ENCODE measurements at places on chromosomes 12 and 14.
A peak's percentile ranks its signal among the peaks of the same experiment; 100 is the strongest.

DNA sequence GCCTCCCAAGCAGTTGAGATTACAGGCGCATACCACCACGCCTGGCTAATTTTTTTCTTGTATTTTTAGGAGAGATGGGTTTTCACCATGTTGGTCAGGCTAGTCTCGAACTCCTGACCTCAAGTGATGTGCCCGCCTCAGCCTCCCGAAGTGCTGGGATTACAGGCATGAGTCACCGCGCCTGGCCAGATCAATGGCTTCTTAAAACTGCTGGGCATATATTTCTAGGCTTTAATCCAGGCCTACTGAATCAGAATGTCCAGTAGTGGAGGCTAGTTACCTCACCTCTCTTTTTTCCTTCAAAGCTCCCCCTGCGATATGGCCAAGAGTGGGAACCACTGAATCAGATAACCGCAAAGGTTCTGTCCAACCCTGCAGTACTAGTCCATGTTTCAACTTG lies 17.1 kb downstream of the POU6F1 start:
- DNase-seq: no peak

DNA sequence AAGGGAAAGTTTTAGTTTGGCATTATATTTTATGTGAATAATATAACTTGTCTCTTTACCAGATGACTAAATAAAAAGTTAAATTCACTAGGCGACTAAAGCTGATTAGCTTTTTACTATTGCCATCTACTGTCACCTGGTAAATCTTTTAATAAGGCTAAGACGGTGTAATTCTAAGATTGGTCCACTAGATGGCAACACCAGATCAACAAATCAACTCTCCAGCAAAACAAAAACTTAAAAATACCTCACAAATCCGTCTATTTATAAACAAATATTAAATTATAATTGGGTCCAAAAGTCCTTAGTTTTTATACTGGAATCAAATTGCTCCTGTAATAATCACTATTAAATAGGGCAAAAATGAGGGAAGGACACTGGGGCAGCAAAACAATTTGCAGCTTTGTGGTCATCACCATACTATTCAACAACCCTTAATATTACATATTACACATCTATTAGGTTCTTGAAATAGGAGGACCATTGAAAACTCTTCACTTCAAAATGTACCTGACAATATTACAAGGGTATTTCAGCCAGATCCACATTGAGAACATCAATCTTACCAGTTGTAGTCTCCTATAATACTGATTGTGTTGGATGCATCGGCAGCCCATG lies 47.9 kb downstream of the GALC start:
- DNase-seq: no peak

- no peak for DNase-seq
Measured at GRCh38 chr12:14387219-14387871, 21.9 kb downstream of the ATF7IP start.

- DNase-seq: no peak
Measured at GRCh38 chr12:91154131-91154530, 28.5 kb downstream of the DCN start.

GRCh38 chr14:68449561-68450181 lies 343.2 kb downstream of the ZFP36L1 start:
- no peak for DNase-seq

- no peak for DNase-seq
Measured at GRCh38 chr12:104419717-104420116, 37.0 kb upstream of the CHST11 start.

- peak; percentile 4 for DNase-seq
Measured at GRCh38 chr14:52961060-52961639, 10.3 kb upstream of the FERMT2 start.

- DNase-seq: no peak
Measured at GRCh38 chr12:125434936-125435443, 369.8 kb downstream of the AACS start.

- DNase-seq: no peak
Measured at GRCh38 chr12:32025906-32026305, 66.7 kb downstream of the RESF1 start.

GRCh38 chr12:7295529-7295928 lies 8.3 kb upstream of the ACSM4 start:
- no peak for DNase-seq

DNA sequence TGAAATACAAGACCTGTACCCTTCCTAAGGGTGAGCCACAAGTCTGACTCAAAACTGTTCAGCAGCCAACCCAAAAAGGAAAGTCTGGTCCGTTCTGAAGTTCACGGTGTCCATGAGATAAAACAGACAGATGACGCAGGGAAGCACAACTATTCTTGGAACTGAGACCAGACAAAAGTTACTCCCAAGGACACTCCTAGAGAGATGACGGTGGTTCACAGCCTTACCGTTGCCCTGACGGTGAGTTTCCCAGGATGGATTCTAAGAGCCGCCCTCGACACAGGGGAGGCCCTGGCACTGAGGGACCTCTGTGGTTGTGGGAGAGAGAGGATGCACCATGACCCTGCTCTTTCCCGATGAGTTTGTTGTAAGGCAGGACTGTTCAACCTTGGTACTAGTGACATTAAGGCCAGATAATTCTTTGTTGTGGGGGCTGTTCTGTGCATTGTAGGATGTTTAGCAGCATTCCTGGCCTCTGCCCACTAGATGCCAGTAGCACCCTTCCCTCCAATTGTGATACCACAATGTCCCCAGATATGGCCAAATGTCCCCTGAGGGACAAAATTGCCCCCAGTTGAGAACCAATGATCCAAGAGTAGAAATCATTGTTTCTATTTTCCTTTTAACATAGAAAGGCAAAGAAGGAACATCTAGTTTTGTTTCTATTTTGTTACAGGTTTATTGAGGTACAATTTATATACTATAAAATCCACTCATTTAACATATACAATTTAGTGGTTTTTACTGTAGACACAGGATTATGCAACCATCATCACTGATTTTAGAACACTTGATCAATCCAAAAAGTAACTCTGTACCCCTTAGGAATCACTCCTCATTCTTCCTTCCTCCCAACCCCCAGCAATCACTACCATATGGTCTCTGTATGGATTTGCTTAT lies 23.0 kb downstream of the OR10P1 start:
- no peak for DNase-seq

GRCh38 chr14:103558071-103558882 lies 4.2 kb downstream of the BAG5 start:
- no peak for DNase-seq

DNA sequence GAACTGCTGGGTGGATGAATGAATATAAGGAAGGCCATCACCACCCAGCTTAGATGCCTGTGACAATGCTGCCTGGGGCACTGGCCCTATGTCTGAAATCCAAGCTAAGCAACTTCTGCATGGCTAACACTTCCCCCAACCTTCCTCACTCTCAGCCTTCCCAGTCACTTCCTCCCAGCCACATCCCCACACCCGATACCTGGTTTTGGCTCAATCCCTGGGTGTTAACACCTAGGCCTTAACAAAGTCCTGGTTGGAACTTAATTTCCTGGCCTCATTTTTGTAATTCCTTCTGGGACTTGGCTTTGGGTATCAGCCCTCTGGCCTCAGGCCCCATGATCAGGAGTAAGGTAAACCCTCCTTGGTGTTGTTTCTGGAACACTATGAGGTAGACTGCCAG lies 110.0 kb downstream of the EFCAB11 start:
- no peak for DNase-seq

DNA sequence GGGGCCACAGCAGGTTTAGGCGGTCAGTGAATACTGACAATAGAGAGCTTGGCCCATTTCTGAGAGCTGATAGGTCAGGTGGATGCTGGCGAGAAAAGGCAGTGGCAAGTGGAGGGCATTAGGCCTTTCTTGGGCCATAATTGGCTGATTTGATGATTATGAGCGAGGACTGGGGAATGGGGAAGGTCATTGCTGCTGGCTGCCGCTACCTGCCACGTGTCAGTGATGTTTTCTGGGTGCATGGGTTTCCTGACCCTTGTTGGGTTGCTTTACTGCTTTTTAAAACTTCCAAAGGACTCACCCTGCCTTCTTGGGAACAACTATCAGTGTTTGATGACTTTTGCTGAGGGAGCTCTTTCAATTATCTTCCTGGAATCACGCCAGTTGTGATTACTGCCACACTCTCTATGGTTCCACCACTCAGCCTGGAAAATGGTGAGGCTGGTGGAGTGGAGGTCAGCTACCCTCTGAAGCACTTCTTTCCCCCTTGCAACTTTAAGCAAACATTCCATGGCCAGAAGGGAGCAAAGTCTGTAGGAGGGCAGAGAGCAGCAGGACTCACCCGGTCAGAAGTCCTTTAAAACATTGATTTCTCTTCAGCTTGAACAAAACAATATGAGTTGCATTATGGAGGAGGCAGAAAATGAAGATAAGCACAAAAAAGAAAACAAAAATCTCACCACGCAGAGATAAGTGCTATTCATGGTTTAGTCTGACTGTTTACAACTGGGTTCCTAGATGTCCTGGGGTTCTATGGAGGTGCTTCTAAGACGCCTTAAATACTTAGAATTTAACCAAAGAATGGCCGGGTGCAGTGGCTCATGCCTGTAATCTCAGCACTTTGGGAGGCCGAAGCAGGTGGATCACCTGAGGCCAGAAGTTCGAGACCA lies 12.1 kb upstream of the SLC10A1 start:
- DNase-seq: no peak

DNA sequence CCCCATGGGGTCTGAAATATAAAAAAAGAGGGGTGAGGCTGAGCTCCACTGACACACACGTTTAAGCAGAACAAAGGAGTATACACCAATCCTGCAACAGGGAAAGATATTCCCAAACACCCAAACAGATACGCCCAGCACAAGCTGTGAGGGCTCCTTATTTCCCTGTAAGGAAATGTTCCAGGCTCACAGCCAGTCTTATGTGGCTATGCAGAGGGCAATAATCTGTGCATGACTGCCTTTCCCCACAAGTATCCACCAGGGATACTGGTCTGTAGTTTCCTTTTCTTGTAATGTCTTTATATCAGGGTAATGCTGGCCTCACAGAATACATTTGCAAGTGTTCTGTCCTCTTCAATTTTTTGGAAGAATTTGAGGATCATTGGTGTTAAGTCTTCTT lies 141.7 kb upstream of the DAAM1 start:
- DNase-seq: no peak

GRCh38 chr12:96208346-96208745 lies 14.2 kb downstream of the ELK3 start:
- DNase-seq: no peak

- DNase-seq: no peak
Measured at GRCh38 chr14:104339829-104340228, 201.4 kb downstream of the KIF26A start.

DNA sequence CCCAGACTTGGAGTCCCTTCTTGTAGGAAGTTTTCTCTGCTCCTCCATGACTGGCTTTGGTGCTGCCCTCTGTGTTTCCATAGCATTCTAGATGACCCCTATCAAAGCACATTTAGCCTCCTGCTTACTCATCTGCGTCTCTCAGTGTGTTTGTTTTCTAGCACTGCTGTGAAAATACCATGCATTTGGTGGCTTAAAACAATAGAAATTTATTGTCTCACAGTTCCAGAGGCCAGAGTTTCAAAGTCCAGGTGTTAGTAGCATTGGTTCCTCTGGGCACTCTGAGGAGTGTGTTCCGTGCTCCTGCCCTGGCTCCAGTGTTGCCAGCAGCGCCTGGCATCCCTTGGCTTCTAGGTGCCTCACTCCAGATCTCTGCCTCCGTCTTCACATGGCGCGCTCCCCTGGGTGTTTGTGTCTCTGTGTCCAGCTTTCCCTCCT lies 86.1 kb downstream of the CACNA1C start:
- DNase-seq: no peak

GRCh38 chr12:102513739-102514138 lies 33.4 kb upstream of the IGF1 start:
- no peak for DNase-seq

DNA sequence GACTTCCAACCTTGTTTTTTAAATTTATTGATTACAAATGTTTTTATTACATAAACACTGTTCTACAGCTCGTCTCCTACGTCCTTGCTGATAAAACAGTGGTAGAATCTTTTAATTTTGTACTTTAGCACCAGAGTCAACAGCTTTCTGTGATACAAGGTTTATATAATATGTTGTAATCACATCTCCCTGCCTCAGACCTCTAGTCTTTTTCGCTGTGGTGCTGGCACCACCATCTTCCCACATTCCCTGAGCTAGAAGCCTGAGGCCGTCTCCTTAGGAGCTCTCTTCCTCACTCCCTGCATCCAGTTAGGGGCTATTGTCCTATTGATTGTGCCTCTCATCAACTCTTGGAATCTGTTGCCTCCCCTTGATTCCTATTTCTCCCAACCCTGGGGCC lies 17.1 kb downstream of the MTHFD1 start:
- no peak for DNase-seq

GRCh38 chr12:94427501-94428381 lies 31.9 kb downstream of the CEP83 start:
- no peak for DNase-seq

GRCh38 chr14:95468448-95469133 lies 47.9 kb downstream of the SYNE3 start:
- DNase-seq: no peak

DNA sequence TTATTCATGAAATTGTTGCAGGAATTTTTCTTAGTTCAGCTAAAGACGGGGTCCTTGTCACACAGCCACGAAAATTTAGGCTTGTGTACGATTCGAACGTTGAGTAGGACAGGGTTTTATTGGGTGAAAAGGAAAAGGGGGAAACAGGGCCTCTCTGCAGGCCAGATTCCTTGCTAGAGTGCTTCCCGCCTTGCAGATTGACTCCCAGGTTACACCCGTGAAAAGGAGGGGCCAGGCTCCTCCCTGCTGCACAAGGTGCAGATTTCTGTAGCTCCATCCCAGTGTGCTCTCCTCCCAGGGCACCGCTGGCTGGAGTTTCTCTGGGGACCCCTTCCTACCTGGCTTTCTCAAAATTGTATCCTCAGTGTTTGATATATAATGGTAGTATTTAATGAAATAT lies 221.5 kb downstream of the ERC1 start:
- no peak for DNase-seq

DNA sequence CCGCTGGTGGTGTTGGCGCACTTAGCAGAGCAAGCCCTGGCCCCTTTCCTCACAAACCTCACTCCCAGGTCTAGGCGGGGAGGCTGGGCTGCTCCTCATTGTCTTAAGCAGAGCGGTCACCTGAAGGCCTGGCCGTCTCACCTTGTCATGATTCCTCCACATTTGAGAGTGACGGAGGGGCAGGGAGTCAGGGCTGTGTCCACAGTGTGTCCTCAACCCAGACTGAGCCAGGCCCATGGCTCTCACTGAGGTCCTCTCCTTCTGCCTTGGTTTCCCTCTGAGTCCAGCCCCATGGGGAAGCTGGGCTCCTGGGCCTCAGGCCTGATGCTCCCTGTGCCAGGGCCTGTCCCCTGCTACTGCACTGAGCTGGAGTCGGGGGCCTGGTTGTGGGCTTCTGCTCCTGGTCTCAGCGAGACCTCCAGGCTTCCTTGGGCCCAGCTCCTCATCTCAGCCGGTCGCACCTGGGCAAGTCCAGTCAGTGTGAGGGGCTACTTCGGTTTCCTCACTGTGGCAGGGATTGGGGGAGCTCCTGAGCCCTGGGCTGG lies 44.9 kb downstream of the KRT80 start:
- no peak for DNase-seq

Measured in C1 segment of cervical spinal cord (tissue), 14 donors.